ENCODE measurements at places on chromosomes 2 and 18.

GRCh38 chr2:2843969-2844548 lies 513.0 kb upstream of the MYT1L start:
- DNase-seq = no peak

DNA sequence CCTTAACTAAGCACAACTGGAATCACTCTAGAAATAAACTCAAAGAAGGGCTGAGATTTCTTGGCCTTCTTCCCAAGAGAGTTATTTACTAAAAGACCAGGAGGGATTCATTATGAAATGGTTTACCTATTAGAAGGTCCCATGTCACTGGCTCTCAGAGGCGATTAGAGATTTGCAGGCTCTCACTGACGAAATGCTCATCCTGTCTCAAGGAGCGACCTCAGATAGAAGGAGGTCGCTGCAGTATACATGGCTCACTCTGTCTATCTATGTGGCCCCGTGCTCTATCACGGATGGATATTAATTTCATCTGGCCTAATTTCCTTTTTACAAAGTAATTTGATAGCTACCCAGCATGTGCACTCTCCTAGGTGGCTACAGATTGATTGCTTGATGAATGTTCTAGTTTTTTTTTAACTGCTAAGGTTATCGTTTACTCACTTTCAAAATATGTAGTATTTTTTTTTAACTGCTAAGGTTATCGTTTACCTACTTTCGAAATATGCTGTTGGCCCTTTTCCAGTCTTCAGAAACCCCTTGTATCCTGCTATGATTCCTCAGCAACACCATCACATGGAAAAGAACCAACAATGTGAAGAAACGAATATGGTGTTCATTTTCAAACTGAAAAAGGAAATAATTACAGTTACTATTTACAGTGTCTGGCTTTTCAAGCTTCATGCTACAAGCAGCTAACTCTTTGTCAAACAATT lies 9.1 kb downstream of the SMIM21 start:
- DNase-seq = no peak

GRCh38 chr2:28695245-28695647 lies 56.4 kb upstream of the PPP1CB start:
- DNase-seq = no peak

- peak; percentile 40 for DNase-seq
Observed at GRCh38 chr2:177265824-177266817, 1.6 kb upstream of the NFE2L2 start.

GRCh38 chr18:41734917-41735316 lies 220.1 kb upstream of the PIK3C3 start:
- no peak for DNase-seq

GRCh38 chr2:43458014-43458628 lies 137.7 kb downstream of the THADA start:
- peak; percentile 85 for DNase-seq

GRCh38 chr2:126655500-126656430 lies at the start of gene GYPC:
Gene GYPC (plus strand): TSS chr2:126656158. CDS start chr2:126656264, 106 bp downstream.
- peak; percentile 62 for DNase-seq

DNA sequence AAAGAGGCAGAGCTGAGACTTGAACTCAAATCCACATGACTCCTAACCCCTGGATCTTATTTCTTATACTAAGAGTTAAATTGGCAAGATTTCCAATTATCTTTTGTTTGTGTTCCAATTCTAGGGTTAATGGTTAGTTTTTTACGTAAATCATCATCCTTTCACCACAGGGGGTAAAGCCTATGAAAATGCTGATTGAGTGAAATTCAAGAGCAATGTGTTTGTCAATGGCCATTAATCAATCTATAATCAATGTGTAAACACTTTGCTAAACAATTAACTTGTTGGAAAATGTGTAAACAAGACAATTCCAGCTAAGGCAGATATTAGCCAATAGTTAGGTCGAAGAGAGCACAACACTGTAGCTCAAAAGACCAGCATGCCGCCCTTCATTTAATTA lies 376.5 kb upstream of the ACVR2A start:
- no peak for DNase-seq

DNA sequence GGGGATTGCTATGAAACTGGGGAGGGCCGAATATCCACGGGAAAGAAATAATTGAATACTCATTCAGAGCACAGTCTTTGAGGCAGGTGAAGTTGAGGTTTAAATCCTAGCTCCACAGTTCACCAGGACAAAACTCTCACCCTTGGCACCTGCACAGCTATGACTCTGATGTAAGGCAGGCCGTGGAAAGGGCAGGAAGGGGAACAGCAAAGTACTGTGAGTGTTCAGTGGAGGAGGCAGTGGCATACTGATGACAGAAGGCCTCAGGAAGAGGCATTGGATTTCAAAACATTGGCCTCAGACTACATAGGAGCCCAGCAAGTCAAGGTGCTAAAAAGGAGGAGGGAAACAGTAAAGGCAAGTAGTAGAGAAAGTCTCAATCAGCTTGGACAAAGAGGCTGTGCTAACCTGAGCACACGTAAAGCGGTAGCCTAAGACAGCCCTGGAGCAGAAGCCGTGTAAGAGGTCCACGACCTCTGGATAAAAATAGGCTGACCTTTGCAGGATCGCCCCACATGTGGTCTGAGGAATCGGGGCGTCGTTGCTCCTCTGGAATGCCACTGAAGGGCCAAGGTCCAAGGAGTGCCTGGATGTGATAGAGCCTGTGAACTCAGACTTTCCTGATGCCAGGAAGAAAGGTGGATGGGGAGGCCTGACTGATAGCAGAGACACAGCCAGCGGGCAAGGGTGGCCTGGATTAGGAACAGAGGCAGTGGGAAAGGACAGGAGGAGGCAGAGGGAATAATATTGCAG lies 243.6 kb downstream of the PID1 start:
- no peak for DNase-seq

GRCh38 chr2:71631411-71631931 lies 178.1 kb downstream of the DYSF start:
- peak; percentile 79 for DNase-seq

DNA sequence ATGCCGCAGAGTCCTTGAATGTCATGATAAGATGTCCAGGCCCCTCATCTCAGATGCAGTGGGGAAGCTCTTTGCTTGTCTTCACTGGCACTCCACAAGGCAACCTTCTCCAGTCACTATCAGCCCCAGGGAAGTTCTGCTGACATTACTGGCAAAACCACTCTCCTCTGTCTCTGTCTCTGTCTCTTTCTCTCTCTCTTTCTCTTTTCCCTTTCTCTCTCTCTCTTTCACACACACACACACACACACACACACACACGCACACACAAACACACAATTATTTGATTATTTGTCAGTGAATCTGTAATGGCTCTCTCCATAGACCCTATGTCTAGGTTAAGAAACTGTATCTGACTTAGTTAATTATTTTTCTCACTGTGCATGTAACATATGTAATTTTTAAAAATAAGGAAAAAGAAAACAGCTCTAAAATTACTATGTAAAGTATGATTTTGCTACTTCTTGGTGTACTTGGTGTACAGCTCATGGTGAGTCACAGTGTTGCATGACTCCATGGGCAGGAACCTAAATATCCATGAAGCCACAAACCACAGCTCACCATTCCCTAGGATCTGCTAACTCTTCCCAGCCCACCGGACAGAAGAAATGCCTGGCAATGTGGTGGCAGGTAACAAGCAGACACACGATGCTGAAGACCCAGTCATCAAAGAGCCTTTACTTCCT lies 594.9 kb upstream of the ID2 start:
- peak; percentile 94 for DNase-seq

GRCh38 chr2:95231723-95232122 lies 24.4 kb downstream of the ZNF892 start:
- DNase-seq = peak; percentile 88

DNA sequence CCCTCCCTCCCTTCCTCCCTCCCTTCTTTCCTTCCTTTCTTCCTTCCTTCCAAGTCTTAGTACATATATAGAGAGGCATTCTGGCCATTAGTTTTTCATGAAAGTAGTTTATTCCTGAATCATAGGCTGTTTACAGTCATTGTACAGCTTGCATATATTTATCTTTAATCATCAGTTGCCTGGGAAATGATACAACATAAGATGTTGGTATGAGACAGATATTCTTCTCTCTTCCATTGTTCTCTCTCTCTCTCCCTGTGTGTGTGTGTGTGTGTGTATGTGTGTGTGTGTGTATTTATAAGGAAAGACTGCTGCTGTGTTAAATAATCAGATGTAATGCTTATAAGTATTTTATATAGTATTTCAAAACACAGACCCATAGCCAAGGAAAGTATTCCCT lies 289.8 kb upstream of the UBE2E3 start:
- peak; percentile 9 for DNase-seq

DNA sequence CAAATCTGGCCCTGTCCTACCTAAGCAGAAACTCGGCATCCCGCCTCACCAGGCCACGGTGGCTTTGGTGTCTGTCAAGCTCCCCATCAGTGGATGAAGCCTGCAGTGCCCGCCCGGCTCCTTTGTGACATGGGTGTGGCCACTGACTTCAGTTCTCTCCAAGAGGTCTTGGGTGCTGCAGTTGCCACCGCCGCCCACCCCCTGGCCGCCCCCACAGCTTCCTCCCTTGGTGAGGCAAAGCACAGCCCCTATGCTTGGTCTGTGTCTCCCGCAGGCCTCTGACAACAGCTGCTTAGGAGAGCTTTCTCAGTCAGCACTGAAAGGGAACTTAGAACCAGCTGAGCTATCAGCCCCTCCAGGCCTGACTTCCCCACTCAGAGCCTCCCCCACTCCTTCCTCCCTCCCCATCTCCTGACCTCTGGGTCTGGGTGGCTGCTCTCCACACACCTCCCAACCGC lies 22.9 kb upstream of the GPR55 start:
- DNase-seq = no peak

DNA sequence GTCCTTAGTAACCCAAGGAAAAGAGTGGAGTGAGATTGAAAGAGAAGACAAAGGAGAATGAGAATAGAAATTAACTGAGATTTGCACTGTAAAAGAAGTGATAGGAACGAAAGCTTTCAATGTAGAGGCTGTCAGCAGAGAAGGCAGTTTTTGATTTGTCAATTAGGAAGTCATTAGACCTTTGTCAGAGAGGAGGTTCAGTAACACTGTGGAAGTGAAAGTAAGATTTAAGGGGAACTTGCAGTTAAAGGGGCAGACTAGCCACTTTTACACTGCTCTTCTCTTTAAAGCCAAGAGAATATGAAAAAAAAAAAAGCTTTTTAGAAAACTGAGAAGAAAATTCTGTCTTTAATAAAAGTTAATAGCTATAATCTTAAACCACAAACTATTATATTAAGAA lies 11.5 kb upstream of the KYNU start:
- no peak for DNase-seq

GRCh38 chr2:193462411-193462810 lies 1267.7 kb upstream of the TMEFF2 start:
- DNase-seq = no peak

GRCh38 chr18:22517356-22517755 lies 99.6 kb upstream of the CTAGE1 start:
- DNase-seq = no peak

DNA sequence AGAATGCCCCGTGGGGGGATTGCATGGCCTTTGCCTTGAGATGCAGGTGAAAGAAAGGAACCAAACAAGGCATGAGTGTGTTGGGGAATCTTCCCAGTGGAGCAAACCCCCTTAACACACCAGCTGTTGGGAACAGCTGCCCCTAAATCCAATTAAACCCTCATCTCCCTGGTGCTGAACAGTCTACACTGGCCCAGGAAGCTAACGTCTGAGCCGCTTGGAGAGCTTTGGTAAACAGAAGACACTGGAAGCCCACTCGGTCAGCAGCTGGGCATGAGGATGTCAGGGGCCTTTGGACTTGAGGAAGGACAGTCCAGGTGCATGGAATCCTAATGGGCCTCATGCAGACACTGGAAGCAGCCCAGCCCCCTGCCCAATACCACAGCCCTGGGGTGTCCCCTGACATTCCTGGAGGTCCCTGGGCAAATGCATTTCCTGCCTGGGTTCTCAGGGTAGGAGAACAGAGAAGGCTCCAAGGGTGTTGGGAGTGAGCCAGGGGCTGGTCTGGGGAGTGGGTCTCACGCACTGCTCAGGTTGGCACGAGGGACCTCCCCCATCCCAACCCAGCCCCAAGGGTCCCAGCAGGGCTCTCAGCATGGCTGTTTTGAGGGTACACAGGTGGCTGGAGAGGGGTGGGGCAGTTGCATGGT lies 37.7 kb downstream of the GBX2 start:
- no peak for DNase-seq

- DNase-seq = no peak
Observed at GRCh38 chr2:10425699-10426098, 22.4 kb downstream of the ODC1 start.

- no peak for DNase-seq
Observed at GRCh38 chr2:217834057-217834620, 168.7 kb downstream of the TNS1 start.

DNA sequence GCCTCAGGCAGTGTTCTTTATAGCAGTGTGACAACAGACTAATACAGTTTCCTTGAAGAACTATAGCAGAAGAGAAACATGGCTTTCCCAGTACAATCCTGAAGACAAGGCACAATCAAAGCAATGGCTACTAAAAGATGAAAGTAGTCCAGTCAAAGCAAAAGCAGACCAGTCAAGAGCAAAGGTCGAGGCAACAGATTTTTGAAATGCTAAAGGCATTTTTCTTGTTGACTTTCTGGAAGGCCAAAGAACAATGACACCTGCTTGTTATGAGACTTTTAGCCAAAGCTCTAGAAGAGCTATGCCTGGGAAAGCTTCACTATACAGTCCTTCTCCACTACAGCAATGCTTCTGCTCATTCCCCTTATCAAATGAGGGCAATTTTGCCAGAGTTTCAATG lies 269.9 kb downstream of the EXOC6B start:
- no peak for DNase-seq

- DNase-seq = no peak
Observed at GRCh38 chr2:183740241-183740640, 616.0 kb downstream of the NUP35 start.

DNA sequence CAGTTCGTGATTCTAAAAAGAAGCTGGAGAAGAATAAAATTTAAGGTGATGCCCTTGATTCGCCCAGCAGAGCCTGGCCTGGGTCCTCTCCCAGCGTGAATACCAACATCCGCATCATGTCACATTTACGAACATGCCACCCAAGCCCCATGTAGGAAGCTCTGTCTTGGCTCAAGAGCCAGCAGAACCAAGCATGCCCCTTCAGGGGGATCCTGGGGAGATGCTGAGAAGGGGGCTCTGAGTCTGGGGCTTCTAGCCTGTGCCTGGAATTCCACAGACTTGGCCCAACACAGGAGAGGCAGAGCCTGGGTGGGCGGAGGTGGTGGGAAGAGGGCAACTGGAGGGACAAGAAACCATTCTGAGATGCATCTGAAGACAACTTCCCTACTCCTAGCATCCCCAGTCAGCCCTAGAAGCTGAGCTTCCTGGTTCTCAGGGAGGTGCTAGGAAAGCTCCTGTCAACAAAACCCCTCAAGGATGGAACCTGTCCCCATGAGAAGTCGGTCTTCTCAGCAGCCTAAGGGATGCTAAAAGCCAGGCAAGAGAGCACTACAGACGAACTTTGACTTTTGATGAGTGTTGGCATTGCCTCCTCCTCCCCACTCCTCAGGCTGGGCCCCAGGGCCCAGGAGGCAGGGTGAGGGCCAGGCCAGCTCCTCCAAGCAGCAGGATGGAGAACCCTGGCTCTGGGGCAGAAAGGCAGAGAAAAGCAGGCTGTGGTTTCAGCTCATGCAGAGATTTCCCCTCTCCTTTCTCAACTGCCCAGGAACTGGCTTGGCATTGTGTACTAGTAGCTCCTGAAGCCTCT lies 57.9 kb downstream of the POLR1A start:
- DNase-seq = no peak

GRCh38 chr2:20634507-20635112 lies 16.3 kb downstream of the HS1BP3 start:
- DNase-seq = peak; percentile 65
